ENCODE measurements at places on chromosomes 12 and 14. TPM values are rescaled to one million over a fixed set of nuclear protein-coding genes. Genes with fewer than 3 reads are reported as not detected.

DNA sequence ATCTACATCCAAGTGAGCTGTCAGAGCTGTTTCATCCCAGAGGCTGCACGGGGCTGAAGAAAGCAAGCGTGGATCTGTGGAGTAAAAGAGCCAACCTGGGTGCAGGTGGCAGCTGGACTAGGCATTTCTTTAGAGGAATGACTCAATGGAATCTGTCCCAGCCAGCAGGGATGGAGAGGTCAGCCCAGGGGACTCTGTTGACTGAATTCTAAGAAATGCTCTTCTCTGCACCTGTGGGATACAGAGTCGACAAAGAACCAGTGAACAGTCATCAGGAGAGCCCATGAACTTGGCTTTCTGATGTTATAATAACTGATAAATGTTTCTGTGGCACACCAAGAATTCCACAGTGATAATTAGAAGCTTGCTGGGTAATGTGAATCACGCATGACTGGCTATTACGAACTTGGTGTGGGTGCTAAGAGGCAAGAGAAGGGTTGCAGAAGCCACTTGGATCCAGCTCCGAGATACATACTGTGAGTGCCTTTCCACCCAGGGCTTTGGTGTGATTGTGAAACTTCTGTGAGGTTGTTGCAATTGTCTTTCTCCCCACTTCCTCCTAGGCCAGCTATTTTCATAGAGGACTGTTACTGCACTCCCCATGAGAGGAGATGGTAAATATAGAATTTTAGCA lies 16.2 kb downstream of the PYGL start:
- H3K27me3 ChIP-seq = no peaks in the 10 kb centered on the region
- H3K27ac ChIP-seq = peak overlapping the region; percentile 2
- H3K36me3 ChIP-seq = no peaks in the 10 kb centered on the region
- H3K4me3 ChIP-seq = no peak overlapping the region
- no peaks in the 10 kb centered on the region for H3K4me1 ChIP-seq
- DNase-seq = no peak

GRCh38 chr12:116650585-116651087 lies 87.2 kb downstream of the SPRING1 start:
- no peak for DNase-seq
- no peak overlapping the region for H3K27ac ChIP-seq
- H3K4me3 ChIP-seq = no peak overlapping the region

Gene VSIG10
- 146 TPM for total RNA-seq

DNA sequence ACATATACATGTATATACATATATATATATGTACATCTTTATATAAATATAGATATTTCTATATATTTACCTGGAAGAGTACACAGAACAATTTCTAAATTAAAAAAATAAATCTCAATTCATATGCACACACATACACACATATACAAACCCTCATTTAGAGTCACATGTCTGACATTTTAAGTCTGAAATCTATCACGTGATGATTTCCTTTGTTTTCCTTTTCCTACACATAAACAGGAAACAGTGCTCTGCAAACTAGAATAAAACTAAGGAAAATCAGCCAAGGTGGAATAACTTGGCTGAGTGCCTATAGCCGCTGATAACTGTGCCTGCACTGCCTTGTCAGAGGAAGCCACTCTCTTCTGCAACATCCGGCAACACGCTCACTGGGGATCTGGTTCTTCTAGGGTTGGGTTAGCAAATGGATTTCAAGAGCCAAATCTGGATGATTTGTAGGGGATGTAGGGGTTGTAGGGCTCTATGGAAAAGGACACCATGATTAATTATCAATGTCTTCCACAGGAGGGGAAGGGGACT lies 480.7 kb downstream of the TMEM132D start:
- no peaks in the 10 kb centered on the region for H3K27me3 ChIP-seq
- H3K4me3 ChIP-seq = no peak overlapping the region
- H3K27ac ChIP-seq = no peak overlapping the region
- DNase-seq = no peak
- no peaks in the 10 kb centered on the region for H3K4me1 ChIP-seq
- H3K36me3 ChIP-seq = no peaks in the 10 kb centered on the region

GRCh38 chr14:105494606-105494929 lies 3.5 kb downstream of the TEDC1 start:
- H3K27ac ChIP-seq = no peak overlapping the region
- no peaks in the 10 kb centered on the region for H3K36me3 ChIP-seq
- DNase-seq = no peak
- peaks cover 1% of the 10 kb centered on the region for H3K4me1 ChIP-seq

- H3K36me3 ChIP-seq = no peaks in the 10 kb centered on the region
- H3K4me3 ChIP-seq = peak overlapping the region; percentile 63
- H3K4me1 ChIP-seq = peaks cover 14% of the 10 kb centered on the region
- H3K27ac ChIP-seq = peak overlapping the region; percentile 78
- peaks cover 33% of the 10 kb centered on the region for H3K27me3 ChIP-seq
Measured at GRCh38 chr14:93787465-93788292, 606 bp downstream of the PRIMA1 start.

Gene TESPA1
- total RNA-seq = 6.2 TPM

GRCh38 chr12:67774983-67775587 lies 126.5 kb downstream of the DYRK2 start:
- no peak for DNase-seq
- H3K4me3 ChIP-seq = no peak overlapping the region
- H3K27ac ChIP-seq = no peak overlapping the region
- H3K4me1 ChIP-seq = no peaks in the 10 kb centered on the region
- H3K27me3 ChIP-seq = no peaks in the 10 kb centered on the region

Gene TCTN1
- 38.1 TPM for total RNA-seq

DNA sequence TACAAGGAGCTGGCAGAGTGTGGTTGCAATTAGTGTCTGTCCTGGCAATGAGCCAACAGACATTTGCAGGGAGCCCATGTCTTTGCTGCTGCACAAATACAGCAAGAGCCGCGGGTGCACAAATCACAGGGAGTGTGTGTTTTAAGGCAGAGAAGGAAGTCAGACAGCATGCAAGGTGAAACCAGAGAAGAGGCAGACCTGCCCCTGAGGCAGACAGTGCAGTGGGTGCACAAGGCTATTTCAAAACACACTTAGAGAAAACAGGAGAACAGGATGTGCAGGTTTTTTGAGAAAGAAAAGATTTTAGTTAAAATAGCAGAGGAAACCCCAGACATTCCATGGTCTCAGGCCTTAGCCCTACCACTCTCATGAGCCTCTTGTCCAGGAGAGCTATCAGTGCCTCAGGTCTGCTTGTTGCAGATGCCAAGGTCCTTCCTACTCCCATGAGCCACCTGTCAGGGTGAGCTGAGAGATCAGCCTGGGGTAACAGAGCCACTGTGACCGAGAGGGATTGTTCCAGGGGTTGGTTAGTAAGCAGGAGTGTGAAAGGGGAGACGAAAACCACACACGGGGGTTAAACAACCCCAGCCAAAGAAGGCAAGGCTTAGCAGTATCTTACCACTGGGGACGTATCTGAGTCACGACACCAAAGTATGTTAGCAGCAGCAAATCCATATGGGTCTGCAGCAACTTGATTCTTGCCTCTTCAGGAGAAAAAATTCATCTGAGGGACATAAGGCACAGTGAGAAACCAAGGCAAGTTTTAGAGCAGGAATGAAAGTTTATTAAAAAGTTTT lies 78.1 kb downstream of the C14orf132 start:
- DNase-seq = no peak
- no peaks in the 10 kb centered on the region for H3K36me3 ChIP-seq

- peaks cover 16% of the 10 kb centered on the region for H3K4me1 ChIP-seq
- no peak for DNase-seq
- H3K36me3 ChIP-seq = no peaks in the 10 kb centered on the region
- no peak overlapping the region for H3K27ac ChIP-seq
Measured at GRCh38 chr12:124292385-124292784, 2.5 kb upstream of the RFLNA start.

DNA sequence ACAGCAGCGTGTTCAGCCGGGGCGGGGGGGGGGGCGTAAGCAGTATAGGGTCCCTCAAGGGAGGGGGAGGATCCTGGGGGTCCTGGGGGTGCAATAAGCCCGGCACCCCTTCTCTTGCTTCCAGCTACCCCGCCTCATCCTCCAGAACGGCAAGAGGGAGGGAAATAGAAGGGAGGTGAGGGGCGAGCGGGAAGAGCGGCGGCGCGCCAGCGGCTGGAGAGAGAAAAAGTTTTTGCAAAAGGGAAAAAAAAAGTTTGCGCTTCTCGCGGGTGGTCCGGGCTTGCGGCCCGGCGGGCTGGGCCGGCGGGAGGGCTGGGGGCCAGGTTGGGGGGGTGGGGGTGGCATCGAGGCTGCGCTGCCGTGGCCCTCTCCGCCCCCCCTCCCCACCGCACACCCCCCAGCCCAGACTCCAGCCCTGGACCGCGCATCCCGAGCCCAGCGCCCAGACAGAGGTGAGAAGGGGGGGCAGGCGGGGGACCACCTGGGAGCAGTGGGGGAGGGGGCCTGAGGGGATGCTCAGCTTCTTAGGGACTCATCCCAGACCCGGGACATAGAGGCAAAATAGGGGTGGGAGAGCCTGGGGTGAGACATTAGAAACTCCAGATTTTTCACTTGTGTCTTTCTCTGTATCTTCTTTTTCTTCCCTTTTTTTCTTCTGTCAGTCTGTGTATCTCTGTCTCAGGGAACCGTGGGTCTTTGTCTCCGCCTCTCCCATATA lies at the start of gene GLI1:
Gene GLI1 (plus strand): TSS at position 36 of the 718 bp plus-strand sequence. CDS start 3,907 bp downstream, outside the sequence.
- H3K4me1 ChIP-seq = peaks cover 19% of the 10 kb centered on the region
- peak within 1 kb of the TSS; percentile 56 for H3K4me3 ChIP-seq
- H3K27ac ChIP-seq = peak within 1 kb of the TSS; percentile 84
- H3K27me3 ChIP-seq = peaks cover 20% of the 10 kb centered on the region
- DNase-seq = no peak
- no peaks in the 10 kb centered on the region for H3K36me3 ChIP-seq

DNA sequence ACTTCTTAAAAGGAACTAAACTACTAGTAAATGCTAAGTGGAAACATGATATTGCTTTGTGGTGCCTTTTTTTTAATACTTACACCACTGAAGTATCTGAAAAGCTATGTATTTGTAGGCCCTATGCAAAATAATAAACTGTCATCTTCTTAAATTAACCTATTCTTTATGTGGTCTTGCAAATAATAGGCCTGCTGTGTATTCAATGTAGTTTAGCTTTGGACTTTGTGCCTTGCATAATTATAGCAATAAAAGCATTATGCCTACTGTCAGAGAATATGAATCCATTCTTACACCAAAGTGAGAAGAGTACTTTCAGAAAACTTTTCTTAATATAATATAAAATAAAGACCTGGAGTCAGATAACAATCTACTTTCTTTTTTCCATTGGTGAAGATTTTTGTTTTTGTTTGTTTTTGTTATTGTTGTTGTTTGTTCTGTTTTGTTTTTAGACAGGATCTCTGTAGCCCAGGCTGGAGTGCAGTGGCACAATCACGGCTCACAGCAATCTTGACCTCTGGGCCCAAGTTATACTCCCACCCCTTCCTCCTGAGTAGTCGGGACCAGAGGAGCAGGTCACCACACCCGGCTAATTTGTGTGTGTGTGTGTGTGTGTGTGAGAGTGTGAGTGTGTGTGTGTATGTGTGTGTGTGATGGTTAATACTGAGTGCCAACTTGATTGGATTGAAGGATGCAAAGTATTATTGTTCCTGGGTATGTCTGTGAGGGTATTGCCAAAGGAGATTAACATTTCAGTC lies 213.8 kb downstream of the SLC6A15 start:
- no peaks in the 10 kb centered on the region for H3K36me3 ChIP-seq
- peaks cover 6% of the 10 kb centered on the region for H3K4me1 ChIP-seq
- H3K27ac ChIP-seq = no peak overlapping the region
- peak; percentile 41 for DNase-seq
- no peak overlapping the region for H3K4me3 ChIP-seq

Gene MYF5
- total RNA-seq = not detected

GRCh38 chr12:88630561-88630960 lies 50.3 kb upstream of the KITLG start:
- no peak overlapping the region for H3K4me3 ChIP-seq
- no peak overlapping the region for H3K27ac ChIP-seq
- no peaks in the 10 kb centered on the region for H3K27me3 ChIP-seq

Gene ASCL4
- total RNA-seq = not detected

Gene CFAP54
- total RNA-seq = not detected

Gene ANKRD33
- total RNA-seq = not detected

DNA sequence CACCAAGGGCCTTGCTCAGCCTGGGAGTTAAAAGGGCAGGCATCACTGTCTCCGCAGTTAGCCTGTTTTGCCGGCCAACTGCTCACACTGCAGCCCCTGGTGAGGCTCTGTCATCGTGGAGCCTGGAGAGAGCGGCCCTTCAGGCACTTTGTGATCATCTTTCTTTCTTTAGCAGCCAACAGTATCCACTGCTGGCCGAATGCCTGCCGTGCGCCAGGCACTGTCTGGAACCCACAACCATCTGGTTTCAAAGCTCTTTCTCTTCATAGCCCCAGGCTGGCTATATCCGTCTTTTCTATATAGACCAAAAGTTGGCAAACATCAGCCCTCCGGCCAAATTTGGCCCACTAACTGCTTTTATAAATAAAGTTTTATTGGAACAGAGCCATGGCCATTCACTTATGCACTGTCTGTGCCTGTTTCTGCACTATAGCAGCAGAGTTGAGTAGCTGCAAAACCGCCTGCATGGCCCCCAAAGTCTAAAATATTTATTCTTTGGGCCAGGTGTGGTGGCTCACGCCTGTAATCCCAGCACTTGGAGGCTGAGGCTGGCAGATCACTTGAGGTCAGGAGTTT lies 29.5 kb downstream of the SLC8B1 start:
- no peak overlapping the region for H3K27ac ChIP-seq
- no peak overlapping the region for H3K4me3 ChIP-seq
- no peaks in the 10 kb centered on the region for H3K27me3 ChIP-seq
- H3K4me1 ChIP-seq = no peaks in the 10 kb centered on the region
- peaks cover 33% of the 10 kb centered on the region for H3K36me3 ChIP-seq

- H3K4me1 ChIP-seq = peaks cover 18% of the 10 kb centered on the region
- no peaks in the 10 kb centered on the region for H3K36me3 ChIP-seq
- H3K4me3 ChIP-seq = peak overlapping the region; percentile 90
- peak; percentile 61 for DNase-seq
- H3K27me3 ChIP-seq = no peaks in the 10 kb centered on the region
Measured at GRCh38 chr12:118136559-118137003, 657 bp downstream of the PEBP1 start.

- no peaks in the 10 kb centered on the region for H3K27me3 ChIP-seq
- no peak overlapping the region for H3K4me3 ChIP-seq
- H3K27ac ChIP-seq = no peak overlapping the region
- H3K4me1 ChIP-seq = no peaks in the 10 kb centered on the region
Measured at GRCh38 chr12:88188180-88188579, 46.1 kb downstream of the TMTC3 start.

DNA sequence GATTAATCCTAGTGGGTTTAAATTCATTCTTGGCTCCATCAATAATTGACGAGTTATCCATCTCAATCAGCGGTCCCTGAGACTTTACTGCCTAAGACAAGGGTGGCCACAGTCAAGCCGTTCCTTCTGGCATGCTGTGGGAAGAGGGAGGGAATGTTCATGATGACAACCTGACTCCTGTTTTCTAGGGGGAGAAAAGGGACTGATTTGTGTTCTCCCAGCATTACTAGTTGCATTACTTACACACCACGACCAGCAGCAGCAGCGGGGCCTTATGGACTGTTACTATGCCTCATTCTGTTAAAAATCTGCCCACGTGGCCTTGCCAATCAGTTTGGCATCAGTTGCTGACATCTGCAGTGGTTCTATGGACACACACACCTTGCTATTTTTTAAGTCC lies 29.9 kb downstream of the PLEKHG7 start:
- no peak overlapping the region for H3K4me3 ChIP-seq
- H3K27me3 ChIP-seq = no peaks in the 10 kb centered on the region
- DNase-seq = no peak
- H3K36me3 ChIP-seq = no peaks in the 10 kb centered on the region

Measured in transverse colon (tissue), 4 donors.